ENCODE measurements at places on chromosomes 5 and 9. TPM values are rescaled to one million over a fixed set of nuclear protein-coding genes. Genes with fewer than 3 reads are reported as not detected.

DNA sequence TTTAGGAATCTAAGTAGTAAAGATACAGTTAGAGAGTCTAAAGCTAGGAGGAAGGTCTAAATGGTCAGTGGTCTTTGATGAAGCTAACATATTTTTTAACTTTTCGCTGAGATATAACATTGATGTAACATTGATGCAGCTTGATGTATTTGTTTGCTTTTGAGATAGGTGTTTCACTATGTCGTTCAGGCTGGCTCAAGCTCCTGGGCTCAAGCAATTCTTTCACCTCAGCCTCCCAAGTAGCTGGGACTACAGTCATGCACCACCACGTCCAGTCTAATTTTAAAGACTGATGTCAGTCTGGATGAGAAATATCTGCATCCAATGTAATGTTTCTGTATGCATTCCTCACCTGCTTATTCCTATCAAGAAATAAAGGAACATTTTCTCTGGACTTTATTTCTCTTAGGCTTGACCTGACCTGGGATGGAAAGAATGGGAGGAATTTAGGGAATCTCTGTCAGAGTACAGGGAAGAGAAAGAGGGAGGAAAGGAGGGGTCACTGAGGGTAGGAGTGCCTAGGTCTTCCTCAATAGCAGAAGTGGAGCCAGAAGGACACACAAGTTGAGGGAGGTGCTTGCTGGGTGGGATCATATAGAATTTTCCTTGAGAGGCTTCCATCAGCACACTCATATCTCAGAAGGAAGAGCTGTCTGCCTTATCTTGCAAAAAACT lies 101.5 kb upstream of the GPBP1 start:
- no peak for DNase-seq

DNA sequence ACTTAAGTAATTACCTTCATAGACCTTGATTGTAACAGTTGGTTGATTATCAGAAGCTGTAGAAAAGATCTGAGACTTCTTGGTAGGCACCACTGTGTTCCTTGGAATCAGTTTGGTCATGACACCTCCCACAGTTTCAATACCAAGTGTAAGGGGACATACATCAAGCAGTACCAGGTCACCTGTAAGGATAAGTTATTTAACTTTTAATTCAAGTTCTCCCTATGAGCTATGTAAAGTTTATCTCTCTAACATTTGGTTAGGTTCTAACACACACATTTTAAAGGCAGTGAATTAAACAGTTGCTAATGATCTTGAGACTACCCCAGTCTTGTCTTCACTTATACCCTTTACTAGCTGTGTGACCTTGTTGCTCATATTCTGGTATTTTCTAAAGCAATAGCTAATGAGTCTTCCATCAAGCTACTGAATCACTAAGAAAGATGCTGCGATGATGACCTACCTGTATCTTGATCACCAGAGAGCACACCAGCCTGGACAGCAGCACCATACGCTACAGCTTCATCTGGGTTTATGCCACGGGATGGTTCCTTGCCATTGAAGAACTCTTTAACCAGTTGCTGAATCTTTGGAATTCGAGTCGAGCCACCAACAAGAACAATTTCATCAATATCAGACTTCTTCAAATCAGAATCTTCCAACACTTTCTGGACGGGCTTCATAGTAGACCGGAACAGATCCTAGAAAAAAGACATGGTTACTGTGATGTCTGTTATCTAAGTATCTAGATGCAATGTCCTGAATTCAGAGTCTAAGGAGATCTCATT lies 2.8 kb downstream of the HSPA5 start:
- no peak for DNase-seq

- DNase-seq: no peak
Observed at GRCh38 chr5:63131626-63132285, 553.1 kb downstream of the LRRC70 start.

DNA sequence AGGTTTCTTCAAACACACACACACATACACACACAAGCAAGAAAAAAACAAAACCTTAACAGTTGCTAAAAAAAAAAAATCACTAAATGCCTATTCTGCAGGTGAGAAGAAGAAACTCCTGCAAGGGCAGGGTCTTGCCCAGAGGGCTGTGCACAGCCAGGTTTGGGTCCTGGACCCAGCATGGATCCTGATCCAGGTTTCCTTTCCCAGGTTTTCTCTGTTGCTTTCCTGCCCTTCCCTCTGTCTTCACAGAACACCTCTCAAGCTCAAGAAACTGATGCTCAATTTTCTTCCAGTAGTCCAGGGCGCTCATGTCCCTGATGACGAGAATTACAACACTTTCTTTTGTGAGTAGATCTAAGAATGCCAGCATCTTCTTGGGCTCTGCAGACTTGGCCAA lies 136.6 kb downstream of the PAX5 start:
- no peak for DNase-seq

GRCh38 chr9:110048403-110048975 lies 159.5 kb downstream of the C9orf152 start:
- no peak for DNase-seq

- no peak for DNase-seq
Observed at GRCh38 chr5:68024426-68024825, 191.1 kb upstream of the PIK3R1 start.

GRCh38 chr5:17433406-17433805 lies 64.6 kb upstream of the TAF11L2 start:
- DNase-seq: no peak

- no peak for DNase-seq
Observed at GRCh38 chr5:73954381-73954780, 328.4 kb downstream of the ARHGEF28 start.

- DNase-seq: no peak
Observed at GRCh38 chr5:60959156-60959555, 14.2 kb downstream of the NDUFAF2 start.

- no peak for DNase-seq
Observed at GRCh38 chr5:33808699-33809098, 83.1 kb downstream of the ADAMTS12 start.

Gene SPDL1
- 13.3 TPM for total RNA-seq

Measured in vagina (tissue), 2 donors.